ENCODE measurements at places on chromosomes 6 and 20.
A peak's percentile ranks its signal among the peaks of the same experiment; 100 is the strongest.

DNA sequence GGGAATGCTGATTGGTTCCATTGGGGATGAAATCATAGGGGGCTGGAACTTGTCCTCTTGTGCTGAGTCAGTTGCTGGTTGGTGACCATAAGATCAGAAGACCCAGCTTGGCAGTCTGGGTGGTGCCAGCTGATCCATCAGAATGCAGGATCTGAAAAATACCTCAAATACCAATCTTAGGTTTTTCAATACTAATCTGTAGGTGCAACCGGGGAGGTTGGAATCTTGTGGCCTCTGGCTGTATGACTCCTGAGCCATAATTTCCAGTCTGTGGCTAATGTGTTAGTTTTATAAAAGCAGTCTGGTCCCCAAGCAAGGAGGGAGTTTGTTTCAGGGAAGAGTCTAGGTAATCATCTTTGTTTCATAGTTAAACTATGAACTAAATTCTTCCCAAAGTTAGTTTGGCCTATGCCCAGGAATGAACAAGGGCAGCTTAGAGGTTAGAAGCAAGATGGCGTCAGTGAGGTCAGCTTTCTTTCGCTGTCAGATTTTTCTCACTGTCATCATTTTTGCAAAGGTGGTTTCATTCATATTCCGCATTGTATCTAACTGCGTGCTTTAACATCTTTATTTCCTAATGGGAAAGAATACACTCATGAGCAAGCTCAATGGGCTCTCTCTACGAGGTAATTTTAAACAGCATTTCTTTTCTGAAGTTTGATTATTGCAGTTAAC, 2.0 kb downstream of the ARMH2 start:
- no peak for DNase-seq

DNA sequence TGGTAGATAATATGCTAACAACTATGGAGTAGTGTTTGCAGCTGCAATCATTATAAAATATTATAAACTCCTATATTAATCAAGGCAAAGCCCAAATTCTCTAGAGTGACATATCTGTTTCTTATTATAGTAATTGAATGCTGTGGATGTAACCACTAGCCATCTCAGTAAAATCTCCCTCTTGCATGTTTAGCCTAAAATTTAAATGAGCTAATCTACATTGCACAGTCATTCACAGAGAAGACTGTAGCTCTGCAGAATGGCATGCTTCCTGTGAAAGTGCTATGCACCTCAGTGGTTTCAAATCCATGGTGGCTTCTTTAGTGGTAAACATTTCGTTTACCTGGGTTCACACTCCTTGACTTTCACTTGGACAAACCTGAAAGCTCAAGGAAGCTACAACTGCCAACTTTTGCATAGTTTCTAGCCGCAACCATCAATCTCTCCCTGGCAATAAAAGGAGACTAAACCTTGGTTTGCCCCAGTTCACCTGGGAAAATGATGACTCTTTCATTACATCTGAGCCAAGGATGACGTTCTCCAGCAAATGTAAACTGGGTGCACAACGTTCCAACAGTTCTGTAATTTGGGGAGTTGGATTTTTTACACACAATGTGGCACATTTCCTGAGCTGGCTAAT, 47.2 kb downstream of the FILIP1 start:
- DNase-seq, result no peak

- DNase-seq, result no peak
Measured at GRCh38 chr20:50579511-50579910, 69.3 kb downstream of the PTPN1 start.

DNA sequence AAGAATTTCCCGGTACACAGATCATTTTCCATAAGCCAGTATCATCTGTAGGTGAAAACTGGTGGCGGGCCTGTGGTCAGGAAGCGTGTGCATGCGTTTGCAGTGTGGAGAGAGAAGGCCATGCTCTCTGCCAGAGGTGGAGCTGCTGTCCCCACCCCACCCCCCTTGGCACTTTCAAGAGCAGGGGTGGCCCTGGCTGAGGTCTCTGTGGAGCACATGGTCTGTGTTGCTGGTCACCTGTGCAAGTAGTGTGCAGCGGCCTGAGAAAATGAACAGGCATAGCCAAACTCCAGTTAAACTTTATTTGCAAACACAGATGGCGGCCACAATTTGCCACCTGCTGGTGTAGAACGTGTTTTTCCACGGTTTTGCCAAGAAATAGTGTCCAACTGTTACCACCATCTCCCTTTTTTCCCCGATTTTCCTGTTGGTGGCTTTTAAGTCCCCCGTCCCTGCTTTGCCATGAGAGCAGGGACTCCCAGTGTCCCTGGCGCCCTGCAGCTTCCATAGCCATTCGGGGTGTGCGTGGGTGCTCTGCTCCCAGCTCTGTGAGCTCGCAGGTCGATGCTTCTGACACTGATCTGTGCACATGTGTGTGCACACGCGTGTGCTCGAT, 2.5 kb downstream of the ADRM1 start:
- DNase-seq, result no peak

GRCh38 chr20:6583134-6583738, 184.2 kb upstream of the BMP2 start:
- peak; percentile 42 for DNase-seq

GRCh38 chr6:88490195-88490907, 324.2 kb upstream of the CNR1 start:
- no peak for DNase-seq

GRCh38 chr20:47934761-47935160, 149.5 kb upstream of the SULF2 start:
- no peak for DNase-seq

DNA sequence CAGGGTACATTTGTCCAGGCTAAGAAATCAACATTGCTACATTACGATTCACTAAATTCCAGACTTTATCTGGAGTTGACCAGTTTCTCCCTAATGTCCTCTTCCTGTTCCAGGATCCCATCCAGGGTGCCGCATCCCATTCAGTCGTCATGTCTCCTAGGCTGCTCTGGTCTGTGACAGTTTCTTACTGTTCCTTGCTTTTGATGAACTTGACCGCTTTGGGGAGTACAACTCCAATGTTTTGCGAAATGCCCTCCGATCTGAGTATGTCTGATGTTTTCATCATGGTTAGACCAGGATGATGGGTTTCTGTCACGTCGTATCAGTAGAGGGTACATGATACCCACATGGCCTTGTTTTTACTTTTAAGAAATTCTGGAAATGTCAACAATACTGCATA, 62.2 kb downstream of the CTCFL start:
- no peak for DNase-seq

- no peak for DNase-seq
Measured at GRCh38 chr6:79468116-79468515, 69.1 kb downstream of the LCA5 start.

DNA sequence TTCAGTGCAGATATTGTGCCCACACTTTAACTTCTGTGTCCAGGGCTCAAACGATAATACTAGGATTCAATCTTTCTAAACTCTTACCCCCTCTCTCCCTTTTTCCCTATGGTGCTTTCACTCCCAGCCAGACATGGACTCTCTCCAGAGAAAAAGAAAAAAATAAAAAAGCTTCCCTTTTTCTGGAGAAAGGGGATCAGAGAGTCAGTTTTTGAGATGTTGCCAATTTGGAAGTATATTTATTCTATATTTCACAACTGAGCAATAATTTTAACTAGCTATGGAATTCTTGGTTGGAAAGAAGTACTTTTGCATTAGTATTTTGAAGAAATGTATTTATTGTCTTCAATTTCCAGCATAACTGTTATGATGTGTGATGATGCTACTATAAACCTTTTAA, 72.2 kb upstream of the ZFP64 start:
- no peak for DNase-seq

GRCh38 chr6:104527761-104528415, 331.8 kb downstream of the HACE1 start:
- DNase-seq, result peak; percentile 22

DNA sequence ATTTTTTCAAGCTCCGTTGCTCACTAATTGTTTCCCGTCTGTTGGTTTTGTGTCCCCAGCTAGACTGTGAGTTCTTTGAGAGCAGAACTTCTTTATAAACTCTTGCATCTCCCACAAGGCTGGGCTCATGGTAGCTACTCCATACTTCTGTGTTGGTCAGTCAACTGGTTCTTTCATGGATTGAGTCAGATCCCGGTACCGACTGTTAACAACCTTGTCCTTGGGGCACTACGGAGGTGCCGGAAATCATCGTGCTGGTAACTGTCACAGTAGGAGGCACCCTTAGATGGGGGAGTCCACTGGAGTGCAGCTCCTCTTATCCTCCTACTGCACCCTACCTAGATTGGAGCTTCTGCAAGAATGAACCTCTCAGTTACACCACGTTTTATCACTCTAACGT, 8.6 kb upstream of the STX16 start:
- no peak for DNase-seq

DNA sequence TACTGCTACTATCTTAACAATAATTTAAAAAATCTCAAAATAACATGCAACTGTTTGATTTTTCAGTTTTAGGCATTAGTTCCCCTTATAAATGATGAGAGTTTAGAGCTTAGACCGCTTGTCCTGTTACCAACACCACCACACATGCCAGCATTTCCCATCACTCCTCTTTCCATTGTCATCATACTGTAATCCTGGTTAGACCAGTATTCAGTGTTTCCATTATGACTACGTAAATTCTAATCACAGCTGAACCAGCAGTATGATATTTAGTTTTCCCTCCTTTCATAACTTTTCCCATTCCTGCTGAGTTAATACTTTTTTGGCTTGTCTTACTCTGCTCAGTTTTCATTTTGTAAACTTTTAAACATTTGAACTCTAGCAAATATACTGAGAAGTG, 12.2 kb upstream of the TBC1D20 start:
- no peak for DNase-seq

GRCh38 chr6:16659466-16660156, 101.6 kb downstream of the ATXN1 start:
- DNase-seq, result no peak

DNA sequence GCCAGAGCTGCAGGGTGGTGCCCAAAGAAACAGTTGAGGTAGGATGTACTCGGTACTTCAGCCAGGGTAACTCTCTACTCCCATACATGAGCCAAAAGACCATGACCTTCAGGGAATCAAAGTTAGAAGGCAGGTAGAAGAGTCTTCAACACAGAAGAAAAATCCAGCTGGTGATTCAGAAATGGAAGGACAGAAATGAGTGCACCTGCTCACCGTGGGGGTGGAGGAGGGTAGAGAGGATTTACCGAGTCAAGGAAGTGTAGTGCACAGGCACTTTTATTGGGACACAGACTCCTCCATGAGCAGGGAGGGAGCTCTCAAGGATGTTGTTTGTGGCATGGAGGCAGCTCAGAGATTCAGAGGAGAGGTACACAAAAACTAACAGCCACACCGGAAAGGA, 330.3 kb upstream of the PRDM1 start:
- no peak for DNase-seq

GRCh38 chr20:36572701-36573102, 695 bp upstream of the TGIF2 start:
- peak; percentile 30 for DNase-seq

- DNase-seq, result no peak
Measured at GRCh38 chr20:40508821-40509220, 180.2 kb downstream of the MAFB start.

- no peak for DNase-seq
Measured at GRCh38 chr6:9711365-9711764, 703.5 kb downstream of the TFAP2A start.

- no peak for DNase-seq
Measured at GRCh38 chr6:142223938-142224337, 76.9 kb downstream of the VTA1 start.

DNA sequence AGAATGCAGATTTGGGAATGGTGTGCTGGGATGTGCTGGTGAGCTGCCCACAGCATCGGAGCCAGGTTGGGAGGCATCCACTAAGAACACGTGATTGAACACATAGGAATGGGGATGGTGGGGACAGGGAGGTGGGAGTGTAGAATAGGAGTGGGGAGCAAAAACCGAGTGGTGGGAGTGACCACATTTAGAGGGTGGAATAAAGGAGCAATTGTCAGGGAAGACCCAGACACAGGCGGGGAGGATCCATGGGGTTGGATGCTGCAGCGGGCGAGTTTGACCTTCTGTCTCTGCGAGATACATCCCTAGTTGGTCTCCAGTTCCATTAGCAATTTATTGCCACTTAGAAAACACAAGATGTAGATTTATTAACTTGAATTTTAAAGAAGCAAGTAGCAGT, 4.7 kb downstream of the NAA20 start:
- DNase-seq, result no peak
